ENCODE measurements at places on chromosomes 16 and 17.

GRCh38 chr16:87060034-87060986 is 256.9 kb downstream of the C16orf95 start:
- no peak for DNase-seq

DNA sequence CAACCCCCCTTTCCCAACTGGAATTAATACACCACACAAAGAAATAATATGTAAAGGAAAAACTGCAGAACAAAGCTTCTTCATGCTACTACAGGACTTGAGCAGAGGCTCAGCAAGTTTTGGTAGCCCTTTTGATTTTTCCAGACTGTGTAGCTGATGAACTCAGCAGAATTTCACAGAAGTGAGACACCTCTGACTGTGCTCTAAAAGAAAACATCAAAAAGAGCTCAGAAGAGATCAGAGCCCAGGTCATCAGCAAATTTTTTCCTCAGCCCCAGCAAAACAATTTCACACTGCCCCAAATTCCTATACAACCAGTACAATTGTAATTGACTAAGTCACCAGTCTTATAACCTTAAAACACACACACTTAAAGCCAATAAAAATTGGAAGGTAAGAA is 38.0 kb downstream of the TTC19 start:
- no peak for DNase-seq

- DNase-seq = no peak
Measured at GRCh38 chr17:79223471-79223870, 148.8 kb downstream of the ENGASE start.

DNA sequence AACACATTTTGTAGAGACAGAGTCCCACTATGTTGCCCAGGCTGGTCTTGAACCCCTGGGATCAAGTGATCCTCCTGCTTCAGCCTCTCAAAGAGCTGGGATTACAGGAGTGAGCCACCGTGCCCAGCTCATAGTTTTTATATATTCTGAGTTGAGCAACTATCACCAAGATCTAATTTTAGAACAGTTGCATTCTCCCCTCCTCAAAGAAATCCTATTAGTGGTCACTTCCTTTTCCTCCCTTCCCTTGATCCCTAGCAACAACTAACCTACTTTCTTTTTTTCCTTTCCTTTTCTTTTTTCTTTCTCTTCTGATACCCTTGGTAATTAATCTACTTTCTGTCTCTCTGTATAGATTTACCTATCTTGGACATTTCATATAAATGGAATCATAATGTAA is 61.5 kb upstream of the B4GALNT2 start:
- no peak for DNase-seq

- DNase-seq = no peak
Measured at GRCh38 chr16:1313721-1314369, 4.4 kb downstream of the UBE2I start.

GRCh38 chr16:24511174-24511573 is 28.2 kb upstream of the RBBP6 start:
- no peak for DNase-seq

- no peak for DNase-seq
Measured at GRCh38 chr16:68345958-68346635, 35.3 kb downstream of the PRMT7 start.

DNA sequence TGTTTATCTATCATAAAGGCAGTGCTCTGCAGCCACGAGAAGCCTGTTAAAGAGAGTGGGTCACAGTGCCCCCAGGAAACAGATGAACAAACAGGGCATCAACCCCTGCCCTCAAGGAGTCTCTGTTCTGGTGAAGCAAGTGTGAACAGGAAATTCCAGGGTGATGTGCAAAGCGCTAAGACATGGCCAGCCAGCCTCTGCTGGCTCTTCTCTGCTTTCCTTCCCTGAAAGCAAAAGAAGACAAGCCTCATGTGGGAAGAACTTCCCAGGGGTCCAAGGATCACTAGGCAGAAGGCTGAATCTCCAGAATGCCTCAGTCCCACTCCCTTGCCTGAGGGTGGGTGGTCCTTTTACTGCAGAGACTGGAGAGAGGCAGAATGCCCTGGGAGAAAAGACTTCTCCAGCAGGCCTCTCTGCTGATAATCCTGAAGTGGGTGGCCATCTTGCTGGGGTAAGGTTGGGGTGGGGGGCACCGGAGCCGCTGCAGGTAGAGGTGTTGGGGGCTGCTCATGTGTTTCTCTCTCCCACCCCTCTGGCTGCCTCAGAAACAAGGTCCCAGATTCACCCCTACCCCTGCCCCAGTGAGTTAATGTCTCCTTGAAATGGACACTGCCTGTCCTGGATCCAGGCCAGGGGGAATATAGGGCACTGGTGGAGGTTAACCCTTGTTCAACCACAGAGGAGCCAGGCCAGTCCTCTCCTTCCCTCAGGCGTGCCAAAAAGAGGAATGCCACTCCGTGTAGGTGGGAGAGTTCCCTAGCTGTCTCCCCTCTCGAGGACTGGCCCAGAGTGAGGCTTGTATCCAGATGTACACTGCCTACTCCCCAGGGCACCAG is 2.4 kb downstream of the ANKRD13B start:
- DNase-seq = no peak

GRCh38 chr16:561413-561794 is 1.2 kb downstream of the PRR35 start:
- no peak for DNase-seq

DNA sequence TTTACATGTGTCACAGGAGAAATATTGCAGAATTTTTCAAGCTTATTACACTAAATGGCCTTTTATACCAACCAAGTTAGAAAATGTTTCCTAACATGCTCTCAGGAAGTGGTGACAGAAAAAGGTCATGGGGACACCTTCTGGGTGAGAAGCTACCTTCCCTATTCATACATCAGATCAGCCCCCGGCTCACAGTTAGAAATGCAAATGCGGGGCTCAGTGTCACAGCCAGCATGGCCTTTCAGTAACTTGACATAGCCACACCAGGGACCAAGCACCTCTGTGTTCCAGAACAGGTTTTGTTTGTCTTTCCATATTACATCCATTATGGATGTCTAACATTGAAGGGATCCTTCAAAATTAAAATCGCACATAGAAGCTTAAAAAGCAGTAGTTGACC is 59.5 kb downstream of the CHD9NB start:
- DNase-seq = no peak

DNA sequence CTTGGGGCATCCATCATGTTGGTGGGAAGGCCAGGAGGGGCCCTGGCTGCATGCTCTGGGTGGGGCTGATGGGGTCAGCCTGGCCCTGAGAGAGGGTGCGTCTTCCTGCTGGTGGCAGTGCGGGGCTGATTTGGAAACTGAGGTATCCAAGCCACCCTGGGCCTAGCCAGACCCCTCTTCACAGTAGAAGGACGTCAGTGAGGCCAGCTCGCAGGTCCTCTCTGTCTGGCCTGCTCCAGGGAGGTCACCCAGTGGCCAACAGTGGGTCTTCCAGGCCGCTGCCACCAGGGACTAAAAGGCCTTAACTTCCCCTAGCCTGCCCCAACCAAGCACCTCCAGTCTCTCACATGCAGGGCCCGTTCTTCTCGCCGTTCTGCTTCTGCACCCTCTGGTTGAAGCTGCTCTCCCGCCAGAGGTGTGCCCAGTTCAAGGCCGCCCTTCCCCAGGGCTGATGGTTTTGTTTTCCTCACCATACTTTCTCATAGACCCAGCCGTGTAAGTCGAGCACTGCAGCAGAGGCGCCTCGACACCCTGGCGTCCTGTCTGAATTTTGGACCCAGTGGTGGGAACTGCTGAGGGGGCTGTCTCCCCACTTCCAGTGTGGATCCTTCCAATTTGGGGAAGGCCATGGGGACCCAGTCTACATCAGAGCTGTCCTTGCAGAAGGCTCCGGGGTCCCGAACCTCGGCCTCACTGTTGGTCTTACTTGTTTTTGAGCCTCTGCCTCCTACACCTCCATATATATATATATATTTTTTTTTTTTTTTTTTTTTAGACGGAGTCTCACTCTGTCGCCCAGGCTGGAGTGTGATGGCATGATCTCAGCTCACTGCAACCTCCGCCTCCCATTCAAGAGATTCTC is 42.9 kb upstream of the CDC42EP4 start:
- DNase-seq = no peak

DNA sequence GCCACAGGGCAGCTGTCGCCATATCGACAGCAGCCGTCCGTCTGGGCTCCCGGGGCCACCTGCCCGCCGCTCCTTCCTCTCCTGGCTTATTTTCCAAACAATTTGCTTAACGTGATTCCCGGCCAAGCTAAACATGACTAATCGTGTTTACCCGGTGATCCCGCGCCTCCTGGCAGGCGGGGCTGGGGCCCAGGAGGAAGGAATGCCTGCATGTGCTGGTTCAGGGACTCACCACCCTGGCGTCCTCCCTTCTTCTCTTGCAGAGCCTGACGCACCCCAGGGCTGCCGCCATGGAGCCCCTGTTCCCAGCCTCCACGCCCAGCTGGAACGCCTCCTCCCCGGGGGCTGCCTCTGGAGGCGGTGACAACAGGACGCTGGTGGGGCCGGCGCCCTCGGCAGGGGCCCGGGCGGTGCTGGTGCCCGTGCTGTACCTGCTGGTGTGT is 6.1 kb downstream of the SSTR5 start:
- peak; percentile 46 for DNase-seq

DNA sequence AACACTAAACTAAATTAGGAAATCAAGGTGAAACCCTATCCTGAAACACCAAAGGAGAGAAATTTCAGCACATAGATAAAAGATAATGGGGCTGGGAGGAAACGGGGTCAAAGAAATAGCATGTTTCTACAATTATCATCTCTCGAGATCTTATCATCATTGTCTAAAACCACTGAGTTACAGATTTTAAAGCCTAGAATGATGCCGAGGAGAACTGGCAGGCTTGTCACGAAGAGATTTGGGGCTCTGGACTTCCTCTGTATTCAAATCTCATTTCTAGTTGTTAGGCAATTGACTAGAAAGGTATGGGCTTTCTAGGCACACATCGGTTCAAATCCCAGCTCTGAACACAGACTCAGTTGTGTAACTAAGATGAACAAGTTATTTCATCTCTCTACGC is 9.3 kb downstream of the PDZD9 start:
- DNase-seq = no peak

- DNase-seq = no peak
Measured at GRCh38 chr17:81069135-81069645, 34.2 kb downstream of the BAIAP2 start.

Data from NCI-H1105 (cell line).